ENCODE measurements at places on chromosomes 7 and 10.

- DNase-seq = no peak
These were observed 820 bp upstream of the NRG3 start for GRCh38 chr10:81873932-81874816.

GRCh38 chr7:6385110-6385781 is 62.5 kb downstream of the DAGLB start:
- DNase-seq = no peak

DNA sequence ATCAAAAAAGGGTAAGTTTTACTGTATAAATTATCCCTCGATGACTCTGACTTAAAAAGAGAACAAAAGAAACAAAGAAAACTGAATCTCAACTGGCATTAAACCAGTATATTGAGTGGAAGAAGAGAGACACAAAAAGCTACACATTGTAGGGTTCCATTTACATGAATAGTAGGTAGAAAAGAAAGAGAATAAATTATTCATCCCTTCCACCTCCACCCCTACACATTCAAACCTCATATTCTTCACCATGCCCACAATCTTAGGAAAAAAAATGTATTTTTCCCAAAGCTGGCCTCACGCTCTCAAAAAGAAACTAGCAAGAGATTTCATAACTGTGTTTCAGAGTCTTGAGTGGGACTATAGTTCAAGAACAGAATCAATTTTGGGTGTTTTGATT is 346.8 kb upstream of the AOAH start:
- DNase-seq = no peak

GRCh38 chr7:103718482-103719061 is 270.9 kb downstream of the RELN start:
- no peak for DNase-seq

DNA sequence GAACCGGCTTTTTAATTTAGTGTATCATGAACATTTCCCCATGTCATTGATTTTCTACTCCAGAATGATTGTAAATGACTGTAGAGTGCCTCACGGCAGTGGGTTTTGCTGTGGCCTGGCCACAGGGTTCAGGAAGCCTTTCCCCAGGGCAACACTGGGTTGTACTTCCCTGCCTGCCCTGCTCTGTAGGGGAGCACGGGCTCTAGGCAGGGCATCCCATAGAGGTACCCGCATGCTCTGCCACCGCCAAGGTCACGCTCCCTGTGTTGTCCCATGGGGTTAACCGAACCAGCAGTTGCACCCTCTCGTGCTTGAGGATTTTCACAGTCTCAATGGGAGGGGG is 63.8 kb downstream of the BPGM start:
- DNase-seq = no peak

DNA sequence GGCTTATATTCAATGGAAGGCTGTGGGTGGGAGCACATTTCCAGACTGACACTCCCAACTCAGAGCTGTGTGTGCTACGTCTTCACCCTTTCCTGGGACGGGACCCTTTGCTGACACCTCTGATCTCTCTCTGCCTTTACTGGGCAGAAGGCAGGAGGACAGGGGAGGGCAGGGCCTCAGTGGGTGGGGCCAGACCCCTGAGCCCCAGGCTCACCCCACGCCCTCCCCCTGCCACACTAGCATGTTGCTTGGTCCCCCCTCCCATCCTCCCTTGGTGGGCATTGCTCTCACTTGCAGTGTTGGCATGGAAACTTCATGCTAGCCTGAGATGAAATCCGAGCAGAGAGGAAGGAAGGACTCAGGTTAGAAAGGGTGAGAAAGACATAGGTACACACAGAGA is 18.4 kb downstream of the TMEM273 start:
- no peak for DNase-seq

Measured in stimulated activated CD8-positive, alpha-beta memory T cell treated with anti-CD3 and anti-CD28 coated beads, Interleukin-15, amount 100 ng/mL, for 48 hours (primary cell).